NCI-H1436 treated with DMSO at 0.1 percent for 48 hours (cell line): ENCODE measurements at places on chromosomes 13 and 19.
A peak's percentile ranks its signal among the peaks of the same experiment; 100 is the strongest.

- DNase-seq: no peak
These were observed 54.8 kb upstream of the SOX1 start for GRCh38 chr13:112012016-112012704.

DNA sequence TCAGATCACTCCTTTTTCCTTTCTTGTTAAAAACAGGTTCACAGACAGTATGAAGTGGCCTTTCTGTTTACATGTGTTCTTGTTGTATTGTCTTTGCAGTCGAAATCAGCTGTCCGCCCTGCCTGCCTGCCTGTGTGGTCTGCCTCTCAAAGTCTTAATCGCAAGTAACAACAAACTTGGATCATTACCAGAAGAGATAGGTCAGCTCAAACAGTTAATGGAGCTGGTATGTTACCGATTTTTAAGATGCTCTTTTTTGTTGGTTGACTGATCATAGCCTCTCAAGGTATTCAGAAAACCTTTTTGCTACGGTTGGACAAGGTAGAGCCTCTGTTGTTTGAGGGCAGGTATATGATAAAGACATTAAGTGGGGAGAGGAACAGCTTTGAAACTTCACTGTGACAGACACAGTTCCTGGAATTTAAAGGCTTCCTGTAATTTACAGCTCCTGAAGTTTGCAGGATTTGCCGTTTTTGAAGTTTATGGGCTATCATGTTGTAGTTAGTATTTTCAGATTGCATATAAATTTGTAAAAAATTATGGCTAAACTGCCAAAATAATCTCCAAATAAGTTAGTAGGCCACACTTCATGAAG is 116.1 kb downstream of the LRCH1 start:
- no peak for DNase-seq

DNA sequence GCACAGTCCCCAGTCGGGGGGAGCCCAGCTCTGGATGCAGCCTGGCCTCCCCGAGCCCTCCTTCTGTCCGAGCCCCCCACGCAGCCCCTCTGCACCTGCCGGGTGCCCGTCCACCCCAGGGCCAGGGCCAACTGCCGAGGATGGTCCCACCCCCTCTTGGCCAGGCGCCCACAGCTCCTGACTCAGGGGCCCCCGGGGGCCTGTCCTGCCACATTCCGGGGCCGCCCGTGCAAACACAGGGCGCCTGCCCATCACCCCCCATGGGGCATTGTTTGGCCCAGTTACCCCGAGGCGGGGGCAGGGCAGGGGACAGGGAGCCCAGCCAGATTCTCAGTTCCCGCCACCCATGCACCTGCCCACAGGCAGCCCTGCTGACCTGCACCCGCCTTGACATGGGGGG is 5.3 kb upstream of the TCF3 start:
- DNase-seq: no peak

DNA sequence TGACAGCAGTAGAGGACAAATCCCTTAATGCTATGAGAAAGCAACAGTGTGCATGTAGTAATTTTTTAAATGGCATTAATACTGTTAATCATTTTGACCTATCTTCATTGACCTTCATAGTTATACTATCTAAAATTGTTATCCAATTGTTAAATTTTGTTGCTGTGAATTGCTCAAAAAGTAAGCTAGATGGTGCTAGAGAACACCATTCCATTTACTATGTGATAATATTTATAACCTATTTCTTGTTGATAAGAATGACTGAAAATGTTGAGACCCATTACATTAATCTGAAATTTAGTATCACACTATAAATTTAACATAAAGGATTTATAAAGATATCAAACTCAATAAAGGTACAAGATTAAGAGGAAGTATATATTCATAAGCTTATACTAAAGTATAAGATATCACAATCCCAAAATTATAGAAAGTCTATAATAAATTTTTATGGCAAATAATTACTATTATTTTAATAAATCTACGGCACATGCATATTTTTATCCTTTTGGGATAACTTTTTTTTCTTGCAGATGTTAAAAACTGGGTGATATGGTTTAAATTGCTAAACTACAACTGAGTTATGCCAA is 1573.3 kb downstream of the PCDH9 start:
- no peak for DNase-seq

DNA sequence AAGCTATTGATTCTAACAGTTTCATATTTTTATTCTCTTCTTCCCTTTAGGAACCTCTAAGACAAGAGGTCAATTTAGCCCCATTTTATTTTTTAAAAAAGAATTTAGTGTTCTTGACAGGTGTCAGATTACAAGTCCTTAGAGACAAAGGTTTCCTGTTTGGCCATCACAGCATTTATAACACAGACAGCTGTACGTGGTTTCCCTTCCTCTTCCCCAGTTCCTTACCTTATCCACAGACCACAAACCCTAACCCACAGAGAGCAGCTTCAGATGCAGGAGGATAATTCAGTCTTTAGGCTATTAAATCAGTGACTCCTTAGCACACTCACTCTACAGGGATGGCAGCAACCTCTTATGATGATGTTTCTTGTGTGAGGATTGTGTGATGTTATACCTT is 1210.1 kb downstream of the DIAPH3 start:
- no peak for DNase-seq

GRCh38 chr13:23770973-23771372 is 118.2 kb downstream of the MIPEP start:
- DNase-seq: no peak

DNA sequence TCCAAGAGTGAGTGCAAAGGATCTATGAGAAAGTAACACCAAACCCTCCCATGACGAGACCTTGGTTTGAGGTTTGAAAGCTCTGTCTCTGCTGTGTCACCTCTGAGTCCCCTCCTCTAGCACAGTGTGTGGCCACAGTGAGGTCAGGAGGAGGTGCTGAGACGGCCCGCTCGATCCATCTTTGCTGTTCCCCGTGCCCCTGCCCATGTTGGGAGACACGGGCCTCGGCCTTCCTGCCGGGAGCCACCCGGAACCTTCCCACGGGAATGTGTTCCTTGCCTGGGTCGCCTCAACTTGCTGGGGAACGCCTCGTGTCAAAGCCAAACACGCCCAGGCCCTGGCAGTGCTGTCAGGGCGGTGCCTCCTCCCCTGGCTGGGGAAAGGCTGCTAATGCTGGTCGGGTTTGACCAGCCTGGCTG is 10.1 kb downstream of the NANOS3 start:
- DNase-seq: no peak

DNA sequence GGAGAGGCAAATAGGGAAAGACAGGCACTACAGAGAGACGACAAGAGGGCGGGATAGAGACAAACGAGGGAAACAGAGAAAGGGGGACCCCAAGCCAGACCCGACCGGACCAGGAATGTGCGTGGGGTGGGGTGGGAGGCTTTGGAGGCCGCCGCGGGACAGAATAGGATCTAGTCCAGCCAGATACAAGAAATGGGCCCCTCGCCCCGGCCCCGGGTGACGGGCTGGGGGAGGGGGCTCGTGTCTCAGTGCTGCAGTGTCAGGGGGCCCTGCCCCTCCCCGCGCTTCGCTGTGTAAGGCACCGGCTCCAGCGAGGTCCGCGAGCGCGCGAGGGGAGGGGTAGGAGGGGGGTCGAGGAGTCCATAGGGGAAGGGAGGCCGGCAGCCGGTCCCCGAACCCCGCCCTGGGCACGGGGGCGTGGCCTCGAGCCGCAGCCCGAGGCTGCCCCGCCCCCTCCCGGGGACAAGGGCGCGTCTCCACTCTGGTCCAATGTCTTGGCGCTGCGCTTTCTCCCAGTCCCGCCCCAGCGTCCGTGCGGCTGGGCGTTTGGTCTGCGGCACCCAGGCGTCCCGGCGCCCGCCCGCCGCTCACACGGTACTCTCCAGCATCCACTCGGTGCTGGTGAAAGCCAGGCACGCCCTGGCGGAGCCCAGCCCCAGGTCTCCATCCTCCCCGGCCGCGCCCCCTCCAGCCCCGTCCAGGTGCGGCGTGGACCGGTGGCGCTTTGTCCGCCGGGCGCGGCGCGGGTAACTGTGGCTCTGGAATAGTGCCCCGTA is 11.0 kb downstream of the IFNL1 start:
- DNase-seq: peak; percentile 20

- no peak for DNase-seq
These were observed 108.4 kb downstream of the ZNF557 start for GRCh38 chr19:7177926-7178325.

GRCh38 chr19:52070496-52070895 is 21.9 kb upstream of the ZNF432 start:
- no peak for DNase-seq

GRCh38 chr19:6374161-6374709 is 1.5 kb downstream of the PSPN start:
- DNase-seq: no peak

GRCh38 chr13:76339649-76340048 is 546.6 kb downstream of the KCTD12 start:
- no peak for DNase-seq

GRCh38 chr13:40306817-40307216 is 359.6 kb downstream of the FOXO1 start:
- DNase-seq: no peak

DNA sequence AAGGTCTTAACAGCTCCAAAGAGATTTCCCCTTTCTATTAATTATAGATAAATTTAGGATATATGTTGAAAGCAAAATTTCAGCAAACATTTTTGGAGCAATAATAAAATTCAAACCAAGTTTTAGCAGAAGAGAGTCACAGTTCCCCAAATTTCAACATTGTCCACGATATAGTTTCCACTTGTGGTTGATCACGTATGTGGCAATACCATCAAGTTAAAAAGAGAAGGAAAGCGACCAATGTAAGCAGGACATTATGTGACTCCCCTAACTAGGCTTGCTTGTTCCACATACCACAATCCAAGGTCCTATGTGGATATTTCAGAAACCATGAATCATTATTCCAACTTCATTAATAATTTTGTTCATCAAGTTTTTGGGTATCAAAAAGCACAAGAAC is 52.8 kb downstream of the ELF1 start:
- no peak for DNase-seq

GRCh38 chr13:100338275-100338674 is 249.4 kb downstream of the PCCA start:
- DNase-seq: no peak
